Occipital lobe (tissue), 3 donors: ENCODE measurements at places on chromosomes 7 and 10.

GRCh38 chr10:78811174-78811573 lies 257.6 kb upstream of the ZMIZ1 start:
- no peak for DNase-seq

DNA sequence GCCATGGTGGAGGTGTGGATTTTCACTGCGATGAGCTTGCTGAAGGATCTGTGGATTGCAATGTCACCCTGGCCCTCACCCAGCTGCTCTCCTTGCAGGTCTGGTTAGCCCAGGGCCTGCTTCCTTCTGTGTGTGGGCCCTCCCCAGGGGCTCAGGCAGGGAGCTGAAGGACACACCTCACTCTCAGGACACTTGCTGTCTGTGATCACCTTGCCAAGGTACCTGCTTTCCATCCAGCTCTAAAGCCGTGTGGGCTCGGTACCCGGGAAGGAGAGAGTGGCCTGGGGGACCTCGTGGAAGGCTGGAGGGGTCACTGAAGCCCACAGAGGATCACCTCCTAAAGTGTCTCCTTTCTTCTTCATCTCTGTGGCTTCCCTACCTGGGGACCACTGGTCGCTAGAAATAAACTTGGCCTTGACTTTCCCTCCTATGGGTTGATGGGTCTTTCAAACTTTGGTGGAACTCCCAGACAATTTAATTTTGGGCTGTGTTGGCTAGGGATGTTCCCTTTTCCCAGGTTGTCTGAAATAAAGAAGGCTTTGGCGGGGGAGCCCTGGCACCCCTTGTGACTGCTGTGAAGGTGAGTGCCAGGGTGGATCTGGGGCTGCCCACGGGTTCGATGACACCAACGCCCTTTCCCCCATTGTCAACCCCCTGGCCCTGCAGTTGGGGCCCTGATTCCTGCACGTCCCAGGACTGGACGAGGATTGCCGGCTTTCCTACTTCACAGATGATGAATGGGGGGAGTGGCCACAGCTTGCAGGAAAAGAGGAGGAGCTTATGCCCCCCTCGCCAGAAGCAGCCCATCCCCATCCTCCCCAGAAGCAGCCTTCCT lies 331.0 kb downstream of the ADARB2 start:
- DNase-seq: no peak

DNA sequence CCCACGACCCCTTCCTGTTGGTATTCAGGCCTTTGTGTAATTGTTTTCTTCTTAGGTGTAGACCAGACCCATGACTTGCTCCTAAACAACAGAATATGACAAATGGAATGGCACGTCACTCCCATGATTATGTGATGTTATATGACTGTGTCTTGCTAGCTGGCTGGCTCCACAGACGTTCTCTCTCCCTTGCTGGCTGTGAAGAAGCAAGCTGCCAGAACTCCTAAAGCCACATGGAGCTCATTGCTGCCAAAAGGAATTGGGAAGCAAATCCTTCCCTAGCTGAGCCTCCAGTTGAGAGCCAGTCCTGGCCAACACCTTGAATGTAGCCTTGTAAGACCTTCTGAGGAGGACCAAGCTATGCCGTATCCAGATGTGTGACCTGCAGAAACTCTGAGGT lies 74.2 kb downstream of the RAB18 start:
- DNase-seq: no peak

DNA sequence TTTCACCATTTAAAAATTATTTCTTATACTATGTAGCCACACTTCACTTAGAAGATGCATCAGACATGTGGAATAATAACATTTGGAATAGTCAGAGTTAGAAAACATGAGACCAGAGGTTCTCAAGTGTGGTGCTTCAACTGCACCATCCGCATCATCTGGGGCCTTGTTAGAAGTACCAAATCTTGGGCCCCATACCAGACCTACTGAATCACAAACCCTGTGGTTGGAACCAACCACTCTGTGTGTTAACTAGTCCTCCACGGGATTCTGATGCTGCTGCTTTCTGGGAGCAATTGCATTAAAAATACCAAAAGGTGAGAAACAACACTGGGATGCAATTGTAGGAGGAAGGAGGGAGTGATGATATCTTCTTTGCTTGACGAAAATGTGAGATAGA lies 125.2 kb downstream of the GNAT3 start:
- DNase-seq: no peak

DNA sequence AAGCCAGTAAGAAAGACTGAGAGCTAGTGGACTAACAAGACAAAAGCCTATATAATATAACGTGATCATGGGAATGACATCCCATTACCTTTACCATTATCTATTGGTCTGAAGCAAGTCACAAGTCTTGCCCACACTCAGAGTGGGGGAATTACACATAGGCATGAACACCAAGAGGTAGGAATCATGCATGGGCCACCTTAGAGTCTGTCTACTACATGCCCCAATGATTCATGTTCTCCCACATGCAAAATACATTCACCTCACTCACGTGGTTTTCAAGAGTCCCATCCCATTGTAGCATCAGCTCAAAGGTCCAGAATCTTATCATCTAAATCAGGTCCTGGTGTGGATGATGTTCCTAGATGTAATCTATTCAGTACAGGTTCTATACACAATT lies 29.4 kb downstream of the DNAJC9 start:
- no peak for DNase-seq

GRCh38 chr10:47165168-47165710 lies 134.8 kb upstream of the GDF10 start:
- no peak for DNase-seq

DNA sequence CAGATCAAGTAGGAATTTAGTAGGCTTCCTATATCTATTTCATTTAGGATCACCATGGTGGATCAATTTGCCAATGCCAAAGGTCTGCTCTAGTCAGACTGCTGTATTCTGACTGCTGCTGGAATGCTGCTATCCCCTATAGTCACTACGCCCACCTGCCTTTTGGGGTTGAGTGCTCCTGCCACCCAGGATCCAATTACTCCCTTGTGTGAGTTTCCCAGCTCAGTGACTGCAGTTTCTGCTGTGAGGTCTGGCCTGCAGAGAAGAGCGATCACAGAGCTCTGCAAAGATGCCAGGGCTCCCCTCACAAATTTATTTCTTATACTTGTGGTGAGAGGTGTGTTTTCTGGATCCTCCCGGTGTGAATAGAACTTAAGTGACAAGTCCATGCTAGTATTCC lies 88.1 kb upstream of the FOXI2 start:
- no peak for DNase-seq

DNA sequence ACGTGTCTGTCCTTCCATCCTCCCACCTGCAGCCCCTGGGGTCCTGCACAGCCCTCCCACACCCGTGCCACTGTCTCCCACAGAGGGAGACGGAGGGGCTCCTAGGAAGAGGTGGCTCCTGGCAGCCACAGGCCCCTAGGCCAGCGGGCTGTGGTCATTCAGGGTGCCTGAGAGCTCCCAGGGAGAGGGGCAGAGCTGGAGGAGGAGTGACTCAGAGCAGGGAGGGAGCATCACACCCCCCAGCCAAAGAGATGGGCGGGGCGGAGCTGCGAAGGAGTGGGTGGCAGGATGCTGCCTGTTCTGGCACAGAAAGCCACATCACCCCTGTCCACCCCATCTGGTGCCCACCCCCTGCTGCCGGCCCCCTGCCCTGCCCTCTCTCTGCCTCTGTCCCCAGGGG lies 50.5 kb downstream of the STK32C start:
- DNase-seq: no peak

DNA sequence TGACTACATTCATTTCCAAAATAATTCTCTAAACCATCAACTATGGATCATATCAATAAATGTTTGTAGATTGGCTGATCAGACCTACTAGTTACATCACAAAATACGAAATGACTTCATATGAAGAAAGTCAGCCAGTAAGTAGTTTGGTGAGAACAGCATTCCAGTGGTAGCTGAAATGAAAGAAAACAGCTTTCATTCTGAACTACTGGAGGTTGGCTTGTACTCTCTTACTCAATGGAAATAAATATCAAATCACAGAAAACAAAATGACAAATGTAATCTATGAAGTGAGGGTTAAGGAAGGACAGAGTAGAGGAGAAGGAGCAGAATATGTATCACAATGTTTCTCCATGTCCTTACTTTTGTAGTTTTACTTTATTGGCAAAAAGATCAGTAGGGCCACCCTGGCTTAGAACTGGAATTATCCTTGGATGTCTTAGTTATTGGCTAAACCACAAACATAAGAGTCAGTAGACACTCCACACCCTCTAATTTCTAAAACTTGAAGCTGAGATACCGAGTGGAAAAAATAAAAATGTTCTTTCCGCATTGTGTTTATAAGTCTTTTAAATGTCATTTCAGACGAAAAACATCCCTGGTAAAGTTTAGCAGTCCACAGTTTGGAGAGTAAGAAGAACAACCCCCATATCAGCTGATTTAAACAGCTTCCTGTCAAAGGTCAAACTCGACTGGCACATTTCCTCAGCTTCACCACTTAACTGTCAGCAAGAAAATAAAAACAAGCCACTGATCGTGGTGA lies 74.0 kb upstream of the DGKI start:
- DNase-seq: no peak

- DNase-seq: peak; percentile 44
Measured at GRCh38 chr10:126242397-126243260, 145.6 kb downstream of the ADAM12 start.

DNA sequence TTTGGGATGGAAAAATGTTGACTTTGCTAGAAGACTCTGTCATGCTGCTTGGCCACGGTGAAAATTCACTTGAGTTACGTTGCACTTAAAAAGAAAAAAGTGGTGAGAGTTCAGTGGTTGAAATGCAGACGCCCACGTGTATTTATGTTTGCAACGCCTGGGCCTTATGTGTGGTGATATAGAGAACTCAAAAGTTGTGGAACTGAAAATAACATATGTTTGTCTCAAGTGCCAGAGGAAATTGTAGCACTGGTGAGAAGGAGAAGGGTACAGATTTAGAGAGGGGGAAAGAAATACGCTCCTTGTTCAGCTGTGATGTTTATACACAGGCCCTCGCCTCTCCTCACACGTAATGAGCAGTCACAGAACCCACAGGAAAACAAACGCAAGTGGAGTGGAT lies 73.6 kb downstream of the EMX2 start:
- DNase-seq: no peak

DNA sequence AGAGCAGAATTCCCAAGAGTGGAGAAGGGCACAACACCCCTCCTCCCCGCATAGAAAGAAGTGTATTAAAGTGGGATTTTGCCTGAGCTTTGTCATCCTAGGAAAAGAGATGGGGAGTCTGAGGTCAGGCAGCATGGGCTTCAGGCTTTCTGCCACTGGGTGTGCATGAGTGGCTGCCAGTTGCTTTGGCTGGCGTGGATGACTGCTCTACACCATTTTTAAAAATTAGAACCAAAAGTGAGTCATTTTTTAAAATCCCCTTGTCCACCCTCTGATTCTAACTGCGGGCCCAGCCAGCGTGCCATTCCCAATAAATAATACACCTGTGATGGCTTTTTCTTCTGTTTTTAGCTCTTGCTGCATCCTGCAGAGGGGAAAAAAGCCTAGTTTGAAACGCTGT lies 13.4 kb downstream of the SLC29A3 start:
- DNase-seq: no peak

DNA sequence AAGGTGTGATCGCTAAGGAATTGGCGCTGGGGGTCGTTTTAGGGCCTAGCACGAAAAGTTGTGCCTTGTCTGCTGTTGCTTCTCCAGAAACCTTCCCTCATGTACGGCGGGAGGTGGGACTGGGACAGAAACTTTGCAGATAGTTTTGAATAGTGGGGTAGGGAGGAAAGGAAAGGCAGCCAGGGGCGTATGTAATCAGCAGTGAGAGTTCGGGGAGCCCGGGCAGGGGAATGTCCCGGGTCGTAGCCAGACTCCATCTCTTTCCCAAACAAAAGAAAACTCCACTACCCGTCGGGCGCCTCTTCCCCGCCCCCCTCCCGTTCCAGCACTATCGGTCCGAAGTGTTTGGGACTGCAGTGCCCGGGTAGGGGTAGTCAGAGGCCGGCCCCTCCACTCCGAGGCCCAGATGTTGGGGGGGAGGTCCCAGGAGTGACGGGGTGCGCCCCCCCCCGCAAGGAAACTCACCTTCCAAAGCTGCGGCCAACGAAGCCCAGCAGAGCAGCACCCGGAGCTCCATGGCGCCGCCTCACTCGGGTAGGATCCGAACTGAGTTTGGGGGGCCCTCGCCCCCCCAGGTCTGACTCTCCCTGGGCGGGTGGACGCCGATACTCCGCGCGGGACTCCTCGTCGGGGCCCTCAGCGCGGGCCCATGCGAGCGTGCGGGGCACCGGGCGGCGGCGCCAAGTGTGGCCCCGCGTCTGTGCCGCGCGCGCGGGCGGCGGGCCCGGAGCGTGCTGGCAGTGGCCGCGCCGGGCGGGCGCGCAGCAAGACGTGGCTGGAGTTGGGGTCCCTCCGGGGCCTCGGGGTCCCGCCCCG lies 601 bp downstream of the EPHB4 start:
- no peak for DNase-seq

DNA sequence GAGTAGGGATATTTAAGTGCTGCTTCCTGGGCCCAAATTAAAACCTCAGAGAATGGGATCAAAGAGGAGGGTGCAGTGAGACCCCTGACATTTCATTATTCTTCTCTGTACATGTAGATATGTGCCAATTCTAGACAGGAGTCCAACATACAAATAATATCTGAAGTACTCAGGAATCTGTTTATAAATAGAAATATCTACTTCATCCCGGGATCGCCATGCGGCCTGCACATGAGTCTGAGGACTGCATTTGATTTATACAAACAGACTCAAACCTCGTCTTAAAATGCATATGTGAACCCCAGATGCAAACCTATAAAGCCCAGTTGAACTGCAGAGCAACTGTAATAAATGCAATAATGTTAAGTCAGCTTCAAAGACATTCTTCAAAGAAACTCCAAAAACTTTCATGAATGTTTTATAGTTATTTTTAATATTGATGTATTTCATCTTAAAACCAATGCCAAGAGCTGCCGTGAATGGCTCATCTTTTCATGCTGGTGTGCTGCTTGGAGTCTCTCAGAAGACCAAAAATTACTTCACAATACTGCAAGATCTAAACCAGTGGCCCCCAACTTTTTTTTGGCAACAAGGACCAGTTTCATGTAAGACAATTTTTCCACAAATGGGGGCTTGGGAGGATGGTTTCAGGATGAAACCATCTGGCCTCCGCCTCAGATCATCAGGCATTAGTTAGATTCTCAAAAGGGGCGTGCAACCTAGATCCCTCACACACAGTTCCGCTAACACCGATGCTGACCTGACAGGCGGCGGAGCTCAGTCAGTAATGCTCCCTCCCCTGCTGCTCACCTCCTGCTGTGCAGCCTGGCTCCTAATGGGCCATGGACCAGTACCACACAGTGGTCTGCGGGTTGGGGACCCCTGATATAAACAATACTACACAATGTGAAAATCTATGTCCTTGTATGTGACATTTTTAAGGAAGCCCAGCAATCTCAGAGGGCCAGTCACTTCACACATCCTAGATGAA lies 166.9 kb downstream of the PARD3 start:
- DNase-seq: no peak

- DNase-seq: no peak
Measured at GRCh38 chr7:34756025-34756437, 98.0 kb downstream of the NPSR1 start.

GRCh38 chr10:109992485-109992884 lies 15.3 kb upstream of the ADD3 start:
- no peak for DNase-seq

- DNase-seq: no peak
Measured at GRCh38 chr7:120805636-120806388, 52.1 kb downstream of the TSPAN12 start.
